ENCODE measurements at places on chromosomes 16 and 17. TPM values are rescaled to one million over a fixed set of nuclear protein-coding genes. Genes with fewer than 3 reads are reported as not detected.

The TSPAN10 gene
- total RNA-seq, result 0.63 TPM

The CCL1 gene
- not detected for total RNA-seq

The DNASE1 gene
- total RNA-seq, result 19.4 TPM

The OR3A1 gene
- total RNA-seq, result 0.53 TPM

The ENDOV gene
- total RNA-seq, result 29.0 TPM

The PSME3 gene
- total RNA-seq, result 87.4 TPM

The SPAG9 gene
- total RNA-seq, result 55.0 TPM

The ADAD2 gene
- 0.43 TPM for total RNA-seq

The SPN gene
- total RNA-seq, result 84.4 TPM

The PLLP gene
- total RNA-seq, result not detected

The SCARF1 gene
- total RNA-seq, result 1.9 TPM

The GINS2 gene
- total RNA-seq, result 55.6 TPM

The CLEC3A gene
- total RNA-seq, result not detected

The ASGR1 gene
- total RNA-seq, result 1.5 TPM

The CDRT15L2 gene
- not detected for total RNA-seq

The SETD1A gene
- total RNA-seq, result 19.1 TPM

The ADAMTS18 gene
- total RNA-seq, result not detected

The ZBTB4 gene
- total RNA-seq, result 29.0 TPM

The TBC1D3K gene
- not detected for total RNA-seq

The ITGB4 gene
- total RNA-seq, result 2.7 TPM

The SRL gene
- total RNA-seq, result not detected

The ZG16 gene
- total RNA-seq, result not detected

The PSMD11 gene
- 131 TPM for total RNA-seq

The KIF2B gene
- not detected for total RNA-seq

The FZD2 gene
- 0.23 TPM for total RNA-seq

The TBC1D3G gene
- 7.2 TPM for total RNA-seq

The QPRT gene
- 4.5 TPM for total RNA-seq

The RUNDC3A gene
- total RNA-seq, result 1.4 TPM

The CD7 gene
- total RNA-seq, result 1,007 TPM

The LGALS9B gene
- total RNA-seq, result not detected

The SPAG7 gene
- 140 TPM for total RNA-seq
